NCI-H2029 (cell line): ENCODE measurements at places on chromosomes 13 and 19.
A peak's percentile ranks its signal among the peaks of the same experiment; 100 is the strongest.

- DNase-seq = no peak
Observed at GRCh38 chr13:110089815-110090214, 217.1 kb downstream of the COL4A1 start.

GRCh38 chr19:40619333-40620160 is 18.4 kb downstream of the LTBP4 start:
- no peak for DNase-seq

DNA sequence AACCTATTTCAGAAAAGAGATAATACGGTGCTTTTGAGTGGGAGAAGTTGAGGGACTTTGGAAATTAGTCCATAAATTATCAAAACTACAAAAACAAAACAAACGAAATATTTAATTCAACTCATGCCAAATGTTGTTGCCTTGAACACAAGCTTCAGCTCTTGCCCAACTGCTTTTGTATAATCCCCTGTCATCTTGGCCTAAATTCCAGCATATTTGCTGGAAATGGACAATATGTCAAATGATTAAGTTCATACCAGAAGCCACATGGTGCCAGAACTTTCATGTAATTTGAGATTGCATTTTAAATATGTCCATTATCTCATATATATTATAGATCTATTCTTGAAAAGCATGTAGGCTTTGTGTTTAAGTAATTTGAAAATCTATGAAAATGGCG is 373.7 kb upstream of the SLITRK6 start:
- no peak for DNase-seq

GRCh38 chr13:97000295-97000925 is 6.1 kb upstream of the OXGR1 start:
- DNase-seq = no peak

GRCh38 chr19:39045506-39045905 is 13.2 kb upstream of the FBXO27 start:
- DNase-seq = no peak

DNA sequence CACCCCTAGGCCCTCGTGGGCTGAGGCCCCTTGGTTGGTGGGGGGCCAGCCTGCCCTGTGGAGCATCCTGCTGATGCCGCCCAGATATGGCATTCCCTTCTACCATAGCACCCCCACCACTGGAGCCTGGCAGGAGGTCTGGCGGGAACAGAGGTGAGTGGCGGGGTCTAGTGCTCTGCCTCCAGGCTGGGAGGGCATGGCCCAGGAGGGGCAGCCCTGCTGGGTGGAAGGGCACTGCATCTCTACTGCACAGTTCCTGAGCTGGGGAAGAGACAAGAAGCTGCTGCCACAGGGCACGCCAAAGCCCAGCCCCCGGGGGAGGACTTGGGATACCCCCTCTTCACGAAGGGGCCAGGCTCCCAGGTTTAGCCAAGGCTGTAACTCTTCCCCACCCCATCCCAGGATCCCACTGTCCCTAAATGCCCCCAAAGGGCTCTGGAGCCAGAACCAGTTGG is 2.4 kb upstream of the KMT2B start:
- DNase-seq = no peak

GRCh38 chr13:97142452-97142851 is 79.7 kb upstream of the MBNL2 start:
- no peak for DNase-seq

GRCh38 chr13:85666356-85666755 is 132.9 kb downstream of the SLITRK6 start:
- DNase-seq = no peak

DNA sequence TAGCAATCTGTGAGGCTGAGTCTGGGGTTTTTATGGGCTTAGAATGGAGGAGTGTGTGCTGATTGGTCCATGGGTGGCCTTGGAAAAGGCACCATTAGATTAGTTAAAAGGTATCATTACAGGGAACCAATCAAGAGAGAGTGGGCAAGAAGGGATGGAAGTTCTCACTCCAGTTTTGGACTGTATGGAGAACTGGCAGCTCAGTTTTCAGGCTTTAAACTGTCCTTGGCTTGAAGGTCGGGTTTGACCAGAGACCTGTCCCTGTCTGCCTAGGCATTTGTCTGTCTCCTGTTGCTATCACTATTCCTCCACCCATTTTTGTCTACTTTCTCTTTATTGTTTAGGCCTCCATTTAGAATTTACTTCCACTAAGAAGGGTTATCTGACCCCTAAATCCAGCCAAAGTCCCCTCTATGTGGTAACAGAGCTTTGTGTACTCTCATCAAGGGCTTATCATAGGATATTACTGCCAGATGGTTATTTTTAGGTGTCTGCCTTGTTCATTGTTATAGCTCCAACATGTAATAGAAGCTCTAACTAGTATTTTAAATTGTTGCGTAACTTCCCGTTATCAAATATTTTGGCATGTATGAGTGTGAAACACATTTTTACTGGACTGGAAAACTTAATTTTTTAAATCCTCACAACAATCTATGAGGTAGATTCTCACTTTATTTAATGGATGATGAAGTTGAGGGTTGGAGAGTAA is 133.3 kb upstream of the SLC10A2 start:
- DNase-seq = no peak

GRCh38 chr19:47112166-47112996 is 1.2 kb downstream of the ZC3H4 start:
- peak; percentile 85 for DNase-seq

- DNase-seq = no peak
Observed at GRCh38 chr13:30802501-30802900, 67.2 kb downstream of the ALOX5AP start.

DNA sequence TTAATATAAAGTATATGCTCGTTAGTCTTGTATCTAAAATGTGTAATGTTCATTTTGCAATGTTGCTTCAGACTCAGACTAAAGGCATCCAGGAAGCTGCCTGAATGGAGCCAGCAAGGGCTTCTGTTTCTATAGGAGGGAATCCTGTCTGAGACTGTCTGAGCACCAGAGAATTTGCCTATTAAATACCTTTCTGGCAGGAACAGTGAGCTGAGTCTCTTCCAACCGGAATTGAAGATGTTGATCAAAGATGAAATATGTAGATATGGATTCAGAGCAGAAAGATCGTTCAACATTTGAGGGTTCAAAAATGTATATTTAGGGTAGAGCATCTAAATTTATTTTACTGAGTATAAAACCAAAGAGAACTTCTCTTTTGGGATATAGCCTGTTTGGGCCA is 20.9 kb downstream of the MYO16 start:
- DNase-seq = no peak

GRCh38 chr13:110538632-110539031 is 22.9 kb downstream of the RAB20 start:
- DNase-seq = no peak

DNA sequence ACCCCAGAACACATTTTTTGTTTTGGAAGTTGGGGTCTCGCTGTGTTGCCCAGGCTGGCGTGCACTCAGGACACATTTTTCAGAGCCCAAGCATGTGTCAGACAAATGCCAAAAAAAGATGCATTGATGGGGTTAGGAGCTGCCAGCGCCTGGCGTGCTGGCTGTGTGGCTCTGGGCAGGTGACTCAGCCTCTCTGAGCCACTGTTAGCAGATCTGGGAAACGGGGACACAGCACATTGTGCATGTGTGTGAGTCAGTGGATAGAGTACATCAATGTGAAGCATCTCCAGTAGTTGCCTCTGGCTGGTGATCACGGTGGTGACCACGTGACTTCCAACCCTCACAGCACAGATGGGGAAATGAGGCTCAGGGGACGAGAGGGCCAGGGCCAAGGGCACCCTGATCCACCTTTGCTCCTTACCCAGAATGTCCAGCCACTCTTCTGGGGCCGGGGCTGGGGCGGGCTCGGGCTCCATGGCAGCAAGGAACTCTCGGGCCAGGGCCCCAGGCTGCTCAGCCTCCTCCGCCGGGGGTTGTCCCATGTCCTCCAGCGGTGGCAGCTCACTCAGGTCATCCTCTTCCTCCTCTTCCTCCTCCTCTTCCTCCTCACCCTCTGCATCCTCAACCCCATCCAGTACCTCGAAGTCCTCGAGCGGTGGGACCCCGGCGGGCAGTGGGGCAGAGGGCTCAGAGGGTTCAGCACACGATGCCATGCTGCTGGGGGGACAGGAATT is 1.9 kb downstream of the FKBP8 start:
- DNase-seq = no peak

GRCh38 chr19:44728178-44728577 is 20.3 kb upstream of the BCL3 start:
- no peak for DNase-seq

DNA sequence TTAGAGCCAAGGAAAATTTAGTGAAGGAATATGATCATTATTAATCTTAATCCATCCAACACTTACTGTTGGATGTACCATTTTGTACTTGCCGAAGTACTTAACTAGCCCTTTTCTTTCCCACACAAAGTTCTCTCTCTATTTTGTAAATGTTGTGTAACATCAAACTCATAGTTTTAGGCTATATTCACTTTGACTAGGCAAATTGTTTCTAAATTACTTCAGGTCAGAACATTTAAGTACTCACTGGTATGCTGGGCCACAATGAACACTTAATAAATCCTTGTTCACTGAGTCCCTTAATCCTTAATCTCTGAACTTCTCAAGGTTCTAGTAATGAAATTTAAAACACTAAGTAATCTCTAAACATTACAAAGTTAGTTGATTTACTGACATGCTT is 49.3 kb upstream of the EEF1AKMT1 start:
- no peak for DNase-seq

DNA sequence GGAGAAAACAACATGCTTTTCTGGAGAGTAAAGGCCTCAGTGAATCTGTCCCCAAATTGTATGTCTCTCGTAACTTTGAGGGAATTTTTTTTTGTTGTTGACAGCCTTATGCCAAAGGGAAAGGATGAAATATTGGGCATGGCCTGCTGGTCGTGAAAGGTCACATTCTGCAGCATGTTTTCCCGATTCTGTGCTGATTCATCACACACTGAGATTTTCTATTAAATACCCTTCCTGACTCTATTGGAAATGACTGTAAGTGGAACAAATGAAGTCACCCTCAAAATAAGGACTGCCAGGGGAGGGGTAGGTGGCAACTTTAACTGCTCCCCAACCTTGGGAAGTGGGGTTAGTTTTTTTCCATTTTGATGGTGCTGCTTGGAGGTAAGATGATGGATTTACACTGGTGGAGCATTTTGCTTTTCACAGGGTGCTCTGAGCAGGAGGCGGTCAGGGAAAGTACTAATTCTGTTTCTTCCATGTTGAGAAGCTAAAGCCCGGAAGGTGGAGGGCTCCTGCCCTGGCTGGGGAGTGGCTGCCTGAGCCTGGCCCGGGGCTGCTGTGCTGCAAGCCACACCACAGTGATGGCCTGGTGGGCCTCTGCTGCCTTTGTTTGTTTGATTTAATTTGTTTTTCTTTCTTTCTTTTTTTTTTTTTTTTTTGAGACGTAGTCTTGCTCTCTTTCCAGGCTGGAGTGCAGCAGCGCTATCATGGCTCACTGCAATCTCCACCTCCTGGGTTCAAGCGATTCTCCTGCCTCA is 116.8 kb upstream of the SPATA13 start:
- DNase-seq = no peak

DNA sequence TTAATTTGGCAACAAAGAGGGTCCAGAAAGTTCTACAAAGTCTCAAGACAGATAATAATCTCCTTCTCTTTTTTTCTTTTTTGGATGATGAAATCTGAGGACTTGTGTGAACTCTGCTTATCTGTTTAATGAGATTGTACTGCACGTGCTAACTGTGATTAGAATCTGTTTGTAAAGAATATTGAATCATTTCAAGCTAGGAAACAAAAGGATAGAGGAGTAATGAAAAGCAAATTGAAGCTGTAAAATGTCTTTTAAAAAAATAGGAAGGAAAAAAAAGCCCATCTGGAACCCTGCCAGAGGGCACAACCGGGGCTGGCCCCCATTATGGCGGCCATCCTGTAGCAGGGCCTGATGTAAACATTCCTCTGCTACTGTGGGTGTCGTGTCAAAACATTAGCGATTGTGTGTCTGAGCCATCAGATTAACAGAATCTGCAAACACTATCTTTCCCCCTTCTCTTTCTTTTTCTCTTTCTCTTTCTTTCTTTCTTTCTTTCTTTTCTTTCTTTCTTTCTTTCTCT is 83.0 kb downstream of the FLT1 start:
- no peak for DNase-seq

DNA sequence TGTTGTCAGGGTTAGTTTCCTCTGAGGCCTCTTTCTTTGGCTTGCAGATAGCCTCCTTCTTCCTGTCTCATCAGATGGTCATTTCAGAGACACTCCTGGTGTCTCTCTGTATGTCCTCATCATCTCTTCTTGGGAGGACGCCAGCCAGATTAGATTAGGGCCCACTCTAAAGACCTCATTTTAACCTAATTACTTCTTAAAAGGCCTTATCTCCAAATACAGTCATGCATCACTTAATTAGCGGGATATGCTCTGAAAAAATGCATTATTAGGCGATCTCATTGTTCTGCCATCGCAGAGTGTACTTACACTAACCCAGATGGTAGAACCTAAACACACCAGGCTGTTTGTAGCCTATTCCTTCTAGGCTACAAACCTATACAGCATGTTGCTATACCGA is 89.0 kb downstream of the CDK8 start:
- no peak for DNase-seq

GRCh38 chr13:102117175-102117831 is 284.5 kb downstream of the FGF14 start:
- DNase-seq = no peak

DNA sequence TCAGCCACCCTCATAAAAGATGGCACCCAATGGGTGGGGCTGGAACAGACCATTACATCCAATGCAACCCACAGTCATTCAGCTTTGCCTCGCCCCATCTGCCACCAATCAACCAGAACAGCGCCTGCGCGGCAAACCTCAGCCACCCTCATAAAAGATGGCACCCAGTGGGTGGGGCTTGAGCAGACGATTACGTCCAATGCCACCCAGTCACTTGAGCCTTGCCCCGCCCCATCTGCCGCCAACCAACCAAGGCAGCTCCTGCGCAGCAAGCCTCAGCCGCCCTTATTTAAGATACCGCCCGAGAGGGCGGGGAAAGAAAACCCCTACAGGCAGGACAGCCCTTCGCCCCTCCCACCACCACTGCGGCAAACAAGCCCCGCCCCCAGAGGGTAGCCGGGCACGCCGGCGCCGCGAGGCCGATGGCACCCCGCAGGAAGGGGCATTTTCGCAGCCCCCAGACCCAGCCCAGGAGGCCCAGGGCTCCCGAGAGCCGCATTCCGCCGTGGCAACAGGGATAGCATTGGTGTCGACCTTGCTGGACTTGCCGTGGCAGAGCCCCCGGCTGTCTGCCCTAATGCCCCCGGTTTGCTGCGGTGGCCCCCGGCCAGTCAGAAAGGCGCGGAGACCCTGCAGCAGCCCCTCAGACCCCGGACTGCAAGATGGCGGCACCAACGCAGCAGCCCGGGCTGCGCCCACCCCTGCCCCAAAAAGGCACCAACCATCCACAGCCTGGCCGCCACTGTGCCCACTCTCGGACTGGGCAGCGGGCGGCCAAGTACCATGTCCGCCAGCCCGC is 675 bp downstream of the PEG3 start:
- no peak for DNase-seq

GRCh38 chr13:100566543-100566942 is 22.0 kb downstream of the GGACT start:
- DNase-seq = no peak

GRCh38 chr19:46629546-46630025 is 4.7 kb upstream of the PTGIR start:
- no peak for DNase-seq

DNA sequence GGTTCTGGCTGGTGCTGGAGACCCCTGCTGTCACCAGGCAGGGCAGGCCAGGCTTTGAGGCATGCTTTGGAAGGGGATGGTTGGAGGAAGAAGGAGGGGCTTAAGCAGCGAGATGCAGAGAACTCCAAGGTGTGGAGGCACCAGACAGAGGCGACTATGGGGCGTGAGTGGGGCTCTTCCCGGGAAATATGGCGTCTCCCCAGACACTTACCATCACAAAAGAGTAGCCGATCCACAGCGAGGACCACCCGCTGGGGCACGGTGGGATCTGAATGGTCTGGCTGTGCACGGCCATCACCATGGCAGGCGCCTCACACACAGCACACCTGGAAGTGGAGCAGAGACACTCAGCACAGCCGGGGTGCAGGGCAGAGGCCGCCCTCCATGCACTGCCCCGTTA is 151.9 kb downstream of the COL4A1 start:
- no peak for DNase-seq
